ENCODE measurements at places on chromosomes 7 and 10.
A peak's percentile ranks its signal among the peaks of the same experiment; 100 is the strongest.

- peak; percentile 22 for DNase-seq
These were observed 258.6 kb downstream of the PAXIP1 start for GRCh38 chr7:154744256-154744860.

GRCh38 chr10:408236-408635, 273.0 kb downstream of the ZMYND11 start:
- DNase-seq, result no peak

DNA sequence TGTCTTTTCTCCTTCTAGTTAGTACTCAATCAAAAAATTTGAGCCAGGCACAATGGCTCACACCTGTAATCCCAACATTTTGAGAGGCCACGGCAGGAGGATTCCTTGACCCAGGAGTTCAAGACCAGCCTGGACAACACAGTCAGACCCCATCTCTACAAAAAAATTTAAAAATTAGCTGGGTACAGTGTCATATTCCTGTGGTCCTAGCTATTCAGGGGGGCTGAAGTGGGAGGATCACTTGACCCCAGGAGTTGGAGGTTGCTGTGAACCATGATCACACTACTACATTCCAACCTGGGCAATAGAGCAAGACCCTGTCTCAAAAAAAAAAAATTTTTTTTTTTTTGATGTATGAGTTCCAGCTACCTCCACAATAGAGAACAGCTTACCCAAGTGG, 57.8 kb downstream of the SKIDA1 start:
- no peak for DNase-seq

- no peak for DNase-seq
These were observed 927 bp upstream of the ALOX5 start for GRCh38 chr10:45373003-45373575.

DNA sequence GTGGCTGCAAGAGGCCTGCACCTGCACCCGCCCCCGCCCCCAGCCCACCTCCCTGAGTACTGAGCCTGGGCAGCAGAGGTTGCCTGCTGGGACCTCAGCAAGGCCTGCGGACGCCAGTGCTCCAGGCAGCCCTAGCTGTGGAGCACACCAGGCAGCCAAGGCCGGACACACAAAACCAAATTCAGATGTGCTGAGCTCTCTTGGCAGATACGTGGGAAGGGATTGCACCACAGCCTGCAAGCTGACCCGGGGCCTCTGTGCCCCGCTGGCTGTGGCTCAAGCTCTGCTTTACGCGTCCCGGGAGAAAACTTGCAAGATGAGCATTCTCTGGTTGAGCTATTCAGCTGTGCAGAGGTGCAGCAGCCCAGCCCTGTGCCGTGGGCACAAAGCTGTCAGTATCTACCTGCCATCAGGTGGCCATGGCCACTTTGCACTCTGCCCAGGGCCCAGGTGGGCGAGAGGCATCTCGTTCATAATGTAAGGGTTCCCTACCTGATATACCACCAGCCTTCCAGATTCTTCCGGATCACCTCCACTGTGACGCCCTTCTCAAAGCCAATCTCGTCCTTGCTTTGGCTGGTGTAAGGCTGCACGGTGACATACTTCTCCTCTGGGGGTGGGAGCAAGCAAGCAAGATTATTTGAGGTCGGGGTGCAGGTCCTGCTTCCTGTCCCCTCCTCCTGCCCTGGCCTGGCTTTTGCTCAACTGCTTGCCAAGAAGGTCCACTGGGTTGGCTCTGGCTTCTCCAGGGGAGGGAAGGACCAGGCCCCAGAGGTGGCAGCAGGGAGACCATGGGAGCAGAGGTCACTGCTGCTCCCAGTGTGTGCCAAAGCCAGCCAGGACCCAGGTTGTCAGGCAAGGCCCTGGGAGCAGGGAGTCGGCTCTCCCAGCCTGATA, 123.4 kb downstream of the NEURL1 start:
- DNase-seq, result peak; percentile 49

DNA sequence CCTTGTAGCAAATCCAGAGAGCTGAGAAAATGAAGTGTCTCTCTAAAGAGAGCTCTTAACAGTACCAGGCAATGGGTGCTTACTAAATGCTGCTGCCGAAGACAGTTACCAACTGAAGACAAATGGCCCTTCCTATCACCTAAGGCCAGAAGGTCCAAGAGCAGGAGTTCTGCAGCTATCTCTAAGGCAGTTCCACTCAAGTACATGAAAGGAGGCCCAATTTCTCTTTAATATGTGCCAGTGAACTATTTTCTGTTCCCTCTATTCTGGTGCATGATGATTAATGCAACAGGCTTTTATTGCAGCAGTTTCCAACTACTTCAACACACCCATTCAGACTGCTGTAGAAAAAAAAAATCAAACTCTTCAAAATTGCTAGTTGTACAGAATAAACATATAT, 122.5 kb downstream of the SLC25A13 start:
- DNase-seq, result no peak

DNA sequence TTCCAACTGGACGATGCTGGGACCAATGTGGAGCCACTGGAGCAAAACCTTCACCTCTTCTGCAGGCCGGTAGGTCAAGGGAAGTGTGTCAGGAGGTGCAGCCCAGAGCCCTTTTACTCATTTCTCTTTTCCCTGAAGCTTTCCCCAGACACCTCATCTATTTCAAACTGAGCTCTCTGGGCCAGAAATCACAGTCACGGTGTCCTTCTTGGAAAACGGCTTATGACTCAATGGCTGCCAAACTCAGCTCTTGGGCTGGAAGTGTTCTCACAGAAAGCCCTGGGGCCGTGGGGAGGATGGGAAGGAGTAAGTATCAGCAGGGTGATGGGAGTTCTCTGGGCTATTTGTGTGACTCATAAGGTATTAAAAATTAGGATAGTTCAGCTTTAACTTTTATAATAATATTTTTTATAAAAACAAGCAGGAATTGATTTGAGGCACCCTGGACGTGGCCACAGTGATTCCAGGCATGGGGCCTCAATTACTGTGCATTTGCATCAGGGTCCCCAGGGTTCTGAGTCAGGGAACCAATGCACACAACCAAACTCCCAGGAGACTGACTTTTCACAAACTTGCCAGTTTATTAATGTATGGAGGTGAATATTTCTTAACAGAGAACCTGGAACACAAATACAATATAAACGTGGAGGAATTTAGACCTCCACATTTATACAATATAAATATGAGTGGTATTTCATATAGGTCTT, 187.4 kb upstream of the TMEM72 start:
- DNase-seq, result peak; percentile 10

DNA sequence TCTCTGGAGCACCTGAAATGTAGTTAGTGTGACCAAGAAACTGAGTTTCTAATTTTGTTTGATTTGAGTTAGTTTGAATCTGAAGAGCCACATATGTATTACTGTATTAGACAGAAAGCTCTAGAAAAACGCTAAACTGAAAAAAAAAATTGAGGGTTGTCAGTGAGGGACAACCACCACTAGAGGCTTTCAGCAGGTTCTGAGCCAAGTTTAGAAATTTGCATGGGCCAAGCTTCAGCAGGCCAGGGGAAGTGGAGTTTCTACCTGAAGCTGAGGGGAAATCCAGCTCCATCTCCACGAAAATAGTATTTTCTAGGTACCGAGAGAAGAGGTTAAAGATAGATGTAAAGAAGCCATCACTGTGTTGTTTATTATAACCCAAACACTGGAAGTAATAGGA, 77.9 kb upstream of the PLXNA4 start:
- no peak for DNase-seq

DNA sequence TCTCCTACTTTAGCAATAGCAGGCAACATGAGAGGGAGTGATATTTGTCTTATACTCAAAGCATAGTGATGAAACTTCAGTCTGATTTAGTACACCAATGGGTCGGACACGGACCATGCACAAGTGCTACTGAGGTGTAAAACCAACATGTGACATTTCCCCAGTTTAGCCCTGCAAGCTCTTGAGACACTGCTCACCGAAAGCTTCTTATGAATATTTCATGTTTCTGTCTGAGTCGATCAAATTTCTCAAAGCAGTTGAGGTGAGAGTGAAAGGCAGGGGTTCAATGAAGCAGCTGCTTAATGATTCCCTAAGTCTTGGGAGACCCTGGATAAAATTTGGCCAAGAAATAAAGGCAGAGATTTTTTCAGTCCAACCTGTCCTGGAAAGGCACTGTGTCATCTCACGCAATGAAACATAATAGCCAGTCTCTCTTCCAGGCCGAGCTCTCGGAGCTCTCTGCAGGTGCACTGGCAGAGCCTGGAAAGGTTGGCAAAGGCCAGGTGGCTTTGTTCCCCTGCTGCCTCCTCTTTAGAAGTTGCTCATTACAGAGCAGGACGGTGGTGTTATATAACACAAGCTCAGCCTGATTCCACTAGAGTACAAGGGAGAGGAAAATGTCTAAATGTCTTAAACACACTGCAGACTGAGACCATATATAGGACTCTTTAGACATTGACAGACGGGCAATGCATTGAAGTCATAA, 33.9 kb upstream of the XPNPEP1 start:
- no peak for DNase-seq

GRCh38 chr10:25966844-25967243, 32.8 kb downstream of the MYO3A start:
- DNase-seq, result no peak

GRCh38 chr7:23474094-23474828, 4.0 kb upstream of the IGF2BP3 start:
- peak; percentile 93 for DNase-seq

DNA sequence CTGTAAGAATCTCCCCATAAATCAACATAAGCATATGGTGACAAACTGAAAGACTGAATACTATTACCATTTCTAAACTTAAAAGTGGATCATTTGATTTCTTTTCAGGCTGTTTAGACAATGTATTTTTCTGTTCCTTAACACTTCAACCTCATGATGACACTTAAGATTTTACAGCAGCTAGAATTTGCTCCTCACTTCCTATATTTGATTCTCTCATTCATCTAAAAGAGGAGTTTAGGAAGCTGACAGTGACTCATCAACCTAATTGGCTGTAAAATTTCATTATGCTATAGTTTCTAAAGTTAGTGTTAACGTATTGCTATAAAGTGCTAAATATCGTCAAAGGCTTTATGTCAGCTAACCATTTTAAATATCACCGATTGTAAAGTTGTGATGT, 478.7 kb downstream of the GRM8 start:
- DNase-seq, result peak; percentile 9

DNA sequence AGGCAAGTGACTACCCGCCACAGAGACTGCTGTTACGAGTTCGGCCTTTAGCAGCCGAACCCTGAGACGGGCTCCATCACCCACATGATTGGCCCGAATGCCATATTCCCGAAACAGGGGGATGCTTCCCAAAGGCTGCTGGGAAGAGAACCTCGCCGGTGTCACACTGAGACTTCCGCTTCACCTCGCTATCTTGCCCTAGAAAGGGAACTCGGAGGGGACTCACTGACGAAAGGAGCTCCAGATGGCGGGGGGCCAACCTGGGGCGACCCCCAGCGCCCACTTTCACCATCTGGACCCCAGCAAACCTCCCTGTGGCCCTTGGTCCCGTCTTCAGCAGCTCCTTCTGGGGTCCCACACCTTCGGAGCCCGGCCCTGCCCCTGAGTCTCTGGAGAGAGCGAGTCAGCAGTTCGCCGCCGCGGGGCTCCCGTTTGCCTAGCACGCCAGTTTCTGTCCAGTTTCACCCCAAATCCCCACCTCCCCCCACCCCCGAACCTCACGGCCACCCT, 529 bp downstream of the HPS1 start:
- peak; percentile 46 for DNase-seq

DNA sequence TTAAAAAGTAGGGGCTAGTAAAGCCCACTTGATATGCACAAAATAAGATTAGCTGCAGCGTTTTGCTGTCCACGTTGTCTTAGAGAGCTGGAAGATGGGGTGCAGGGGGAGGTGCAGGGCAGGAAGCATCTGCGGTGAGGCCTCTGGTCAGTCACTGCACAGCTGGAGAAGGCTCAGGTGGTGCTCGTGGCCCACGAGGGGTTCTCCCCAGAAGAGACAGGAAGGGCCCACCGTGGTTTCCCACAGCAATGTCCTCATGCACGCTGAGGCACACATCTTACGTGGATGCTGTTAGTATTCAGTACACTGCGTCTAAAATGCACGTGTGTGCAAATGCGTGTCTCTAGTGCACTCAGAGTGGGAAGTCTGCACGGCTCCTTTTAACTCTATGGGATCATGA, 582.1 kb downstream of the PTPRN2 start:
- DNase-seq, result no peak

DNA sequence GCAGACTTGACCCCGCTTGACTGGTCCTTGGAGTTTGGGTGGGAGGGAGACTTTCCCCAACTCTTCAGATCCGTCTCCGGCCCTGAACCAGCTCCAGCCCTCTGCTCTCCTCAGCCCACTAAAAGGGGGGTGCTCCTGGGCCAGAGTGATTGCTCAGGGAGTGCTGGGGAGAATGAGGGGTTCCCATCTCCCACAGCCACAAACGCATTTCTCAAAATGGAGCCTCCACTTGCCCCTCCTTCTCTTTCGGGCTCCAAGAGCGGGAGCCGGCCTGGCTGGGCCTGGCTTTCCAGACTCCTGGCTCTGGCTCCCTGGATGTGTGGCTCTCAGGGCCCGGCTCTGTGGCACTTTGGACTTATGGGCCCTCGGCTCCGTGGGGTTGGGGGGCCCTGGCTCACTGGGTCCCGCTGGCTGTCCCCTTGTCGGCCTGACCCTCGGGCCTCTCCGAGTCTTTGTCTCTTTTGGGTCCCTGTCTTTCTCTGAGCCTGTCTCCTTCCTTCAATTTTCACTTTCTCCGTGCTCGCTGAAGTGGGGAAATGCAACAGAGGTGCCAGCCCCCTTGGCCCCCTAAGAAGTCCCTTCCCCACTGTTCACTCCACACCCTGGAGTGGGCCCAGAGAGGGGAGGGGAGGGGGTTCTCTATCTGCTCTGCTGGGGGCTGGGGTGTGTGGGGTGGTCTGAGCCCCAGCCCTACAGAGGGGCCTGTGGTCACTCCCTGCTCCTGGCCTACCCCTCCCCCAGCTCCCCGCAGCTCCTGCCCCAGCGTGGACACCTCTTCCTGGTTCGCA, 713 bp downstream of the LZTS2 start:
- peak; percentile 23 for DNase-seq

DNA sequence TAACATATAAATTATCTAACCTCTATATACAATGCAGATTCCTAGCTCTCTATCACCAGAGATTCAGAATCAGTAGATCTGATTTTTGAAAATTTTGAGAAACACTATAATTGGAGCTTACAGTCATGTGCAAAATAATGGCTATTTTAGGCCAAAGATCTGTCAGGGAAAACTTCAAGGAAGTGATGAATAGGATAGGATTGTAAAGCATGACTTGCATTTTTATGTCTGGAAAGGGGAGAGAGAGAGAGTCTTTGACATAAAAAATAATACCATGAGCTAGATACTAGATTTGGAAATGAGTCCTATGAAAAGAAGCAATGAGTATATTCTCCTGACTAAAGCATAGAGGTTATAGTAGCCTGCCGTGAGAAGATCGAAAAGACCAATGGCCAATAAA, 181.1 kb downstream of the SDHAF3 start:
- no peak for DNase-seq

DNA sequence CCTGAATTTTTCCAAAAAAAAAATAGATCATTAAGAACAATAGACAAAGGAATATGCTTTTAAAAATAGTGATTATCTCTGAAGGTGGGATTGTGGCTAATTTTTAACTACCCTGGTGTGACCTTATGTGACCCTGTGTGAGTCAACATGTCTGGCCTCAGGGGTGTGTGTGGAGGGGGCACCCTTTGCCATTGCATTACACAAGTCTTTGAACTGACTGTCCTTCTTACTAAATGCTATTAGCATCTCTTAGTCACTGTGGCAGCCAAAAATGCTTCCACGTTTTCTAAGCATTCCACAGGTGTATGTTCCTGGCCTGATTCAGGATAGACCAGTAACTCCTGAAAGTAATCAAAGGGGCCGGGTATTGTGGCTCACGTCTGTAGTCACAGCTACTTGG, 175.4 kb downstream of the MGMT start:
- no peak for DNase-seq

Measured in suppressor macrophage treated with lipopolysaccharide for 4 hours (primary cell).